ENCODE measurements at places on chromosomes 2 and 18. TPM values are rescaled to one million over a fixed set of nuclear protein-coding genes. Genes with fewer than 3 reads are reported as not detected.

The GRB14 gene
- 5.2 TPM for total RNA-seq

The TXNDC2 gene
- total RNA-seq = 0.21 TPM

The CCDC68 gene
- total RNA-seq = 3.6 TPM

The RGPD3 gene
- 0.19 TPM for total RNA-seq

The COL6A3 gene
- total RNA-seq = 0.10 TPM

The LINC00305 gene
- not detected for total RNA-seq

The BOLL gene
- not detected for total RNA-seq

The KCNE4 gene
- 0.93 TPM for total RNA-seq

The CELF4 gene
- total RNA-seq = not detected

The NMUR1 gene
- total RNA-seq = not detected

The NGEF gene
- 19.1 TPM for total RNA-seq

The RAD51AP2 gene
- total RNA-seq = not detected

The CHN1 gene
- total RNA-seq = 19.5 TPM

The TMEM37 gene
- total RNA-seq = 1.9 TPM

The PLCD4 gene
- total RNA-seq = 0.30 TPM

The NTSR2 gene
- total RNA-seq = not detected

The FOXI3 gene
- total RNA-seq = not detected

The PMAIP1 gene
- 14.9 TPM for total RNA-seq

The ZNF396 gene
- total RNA-seq = 0.69 TPM

The ALPI gene
- not detected for total RNA-seq

The CCDC74B gene
- total RNA-seq = 7.4 TPM

The AOX1 gene
- total RNA-seq = 2.9 TPM

The TNFRSF11A gene
- total RNA-seq = 6.5 TPM

The PCARE gene
- total RNA-seq = not detected

The PARD3B gene
- 1.2 TPM for total RNA-seq

The SOCS6 gene
- 32.4 TPM for total RNA-seq

The STPG4 gene
- 0.12 TPM for total RNA-seq

The SOWAHC gene
- 16.3 TPM for total RNA-seq

The GAREM1 gene
- total RNA-seq = 2.5 TPM

The TPO gene
- 0.15 TPM for total RNA-seq

The DNER gene
- total RNA-seq = 8.5 TPM

The AP1S3 gene
- total RNA-seq = 25.2 TPM

The C2orf78 gene
- total RNA-seq = not detected

The SPATA3 gene
- total RNA-seq = not detected

The MATN3 gene
- 12.3 TPM for total RNA-seq

The TUBB8B gene
- total RNA-seq = not detected

The RAMP1 gene
- not detected for total RNA-seq

The REG3G gene
- total RNA-seq = not detected

The B3GNT7 gene
- total RNA-seq = 1.8 TPM

The PLA2R1 gene
- 2.6 TPM for total RNA-seq

The FSIP2 gene
- not detected for total RNA-seq

The TTC39C gene
- total RNA-seq = 10.5 TPM

The OSBPL6 gene
- 6.5 TPM for total RNA-seq

The SCYGR4 gene
- not detected for total RNA-seq

The IL37 gene
- not detected for total RNA-seq

Measured in A549 treated with CpdA at 1 μM for 4 hours (cell line).